ENCODE measurements at places on chromosomes 2 and 18.

DNA sequence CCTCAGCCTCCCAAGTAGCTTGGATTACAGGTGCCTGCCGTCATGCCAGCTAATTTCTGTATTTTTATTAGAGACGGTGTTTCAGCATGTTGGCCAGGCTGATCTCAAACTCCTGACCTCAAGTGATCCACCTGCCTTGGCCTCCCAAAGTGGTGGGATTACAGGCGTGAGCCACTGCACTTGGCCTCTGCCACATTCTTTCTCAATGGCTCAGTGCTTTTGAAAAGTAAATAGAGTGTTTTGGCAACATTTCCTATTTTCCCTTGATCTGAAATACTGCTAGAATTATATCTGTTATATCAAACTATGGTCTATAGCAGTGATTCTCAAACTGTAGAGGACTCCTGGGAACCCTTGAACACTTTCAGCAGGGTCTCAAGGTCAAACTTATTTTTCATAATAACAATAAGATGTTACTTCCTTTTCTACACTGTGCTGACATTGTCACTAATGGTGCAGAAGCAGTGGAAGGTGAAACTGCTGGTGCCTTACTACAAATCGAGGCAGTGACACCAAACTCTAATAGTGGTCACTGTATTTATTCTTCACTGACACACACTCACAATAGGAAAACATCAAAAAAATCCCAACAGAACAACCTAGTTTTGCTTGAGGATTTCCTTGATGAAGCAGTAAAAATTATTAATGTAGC lies 10.6 kb downstream of the DAW1 start:
- no peak for DNase-seq

GRCh38 chr2:82657106-82657505 lies 1802.0 kb downstream of the SUCLG1 start:
- DNase-seq: no peak

DNA sequence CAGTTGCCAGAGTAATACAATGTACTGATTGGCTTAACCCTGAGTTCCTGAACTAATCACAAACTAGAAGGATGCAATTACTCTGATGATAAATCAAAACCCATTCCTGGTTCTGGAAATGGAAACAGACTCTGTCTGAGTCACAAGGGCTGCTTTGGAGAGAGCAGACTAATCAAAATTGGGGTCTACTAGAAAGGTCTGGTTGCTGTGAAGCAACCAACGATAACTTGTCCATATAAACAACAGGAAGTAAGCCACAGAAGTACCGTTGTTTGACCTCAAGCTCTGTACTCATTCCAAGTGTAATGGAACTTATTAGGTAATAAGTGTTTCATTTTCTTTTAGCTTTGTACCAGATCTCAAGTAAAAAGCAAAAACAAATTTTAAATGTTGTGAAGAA lies 49.7 kb downstream of the RASGRP3 start:
- DNase-seq: peak; percentile 62

DNA sequence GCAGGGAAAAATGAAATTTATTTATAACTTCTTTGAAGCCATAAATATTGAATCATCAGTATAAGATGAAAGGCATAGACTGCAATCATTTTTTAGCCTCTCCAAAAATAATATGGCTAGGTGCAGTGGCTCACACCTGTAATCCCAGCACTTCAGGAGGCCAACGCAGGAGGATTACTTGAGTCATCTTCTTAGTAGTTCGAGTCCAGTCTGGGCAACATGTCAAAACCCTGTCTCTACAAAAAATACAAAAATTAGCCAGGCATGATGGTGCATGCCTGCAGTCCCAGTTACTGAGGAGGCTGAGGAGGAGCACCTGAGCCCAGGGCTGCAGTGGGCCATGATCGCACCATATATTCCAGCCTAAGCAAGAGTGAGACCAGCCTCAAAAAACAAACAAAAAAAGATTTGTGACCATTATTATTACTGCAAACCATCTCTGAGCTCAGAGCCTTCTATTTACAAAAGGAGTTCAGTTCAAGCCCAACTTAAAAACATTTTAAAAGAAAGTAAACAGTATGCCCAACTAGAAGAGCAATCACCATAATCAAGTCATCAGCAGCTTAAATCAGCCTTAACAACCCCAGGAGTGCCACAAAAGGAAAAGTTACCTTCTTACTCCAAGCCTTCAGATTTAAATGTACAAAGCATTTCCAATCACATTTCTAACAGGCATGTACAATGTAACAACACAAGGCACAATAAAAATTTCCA lies 37.5 kb downstream of the KCNG3 start:
- DNase-seq: no peak

DNA sequence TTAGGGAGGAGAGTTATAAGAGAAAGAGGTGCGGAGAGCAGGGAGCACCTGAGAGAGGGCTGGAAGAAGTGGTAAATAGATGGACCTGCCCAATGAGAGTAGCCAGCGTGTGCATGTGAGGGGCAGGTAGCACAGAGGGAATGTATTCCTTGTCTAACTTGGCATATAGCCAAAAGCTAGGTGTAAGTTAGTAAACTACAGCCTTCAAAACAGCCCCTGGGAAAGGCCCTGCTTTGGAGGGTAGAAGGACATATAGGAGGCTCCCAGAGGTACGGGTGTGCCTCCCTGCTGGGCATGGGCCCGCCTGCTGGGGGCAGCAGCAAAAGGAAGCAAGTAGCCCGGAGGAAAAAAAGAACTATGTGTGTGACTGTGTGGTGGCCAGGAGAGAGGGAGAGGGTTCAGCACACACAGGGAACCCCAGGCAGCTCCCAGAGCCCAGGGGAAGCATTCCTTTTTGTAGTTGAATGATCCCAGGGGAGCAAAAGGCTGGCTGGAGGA lies 48.0 kb downstream of the TCF7L1 start:
- DNase-seq: no peak

GRCh38 chr2:219569635-219570034 lies 1.7 kb downstream of the OBSL1 start:
- DNase-seq: no peak

GRCh38 chr2:199775267-199775666 lies 75.7 kb downstream of the FTCDNL1 start:
- peak; percentile 2 for DNase-seq

GRCh38 chr2:23510471-23510870 lies 125.5 kb downstream of the KLHL29 start:
- no peak for DNase-seq

DNA sequence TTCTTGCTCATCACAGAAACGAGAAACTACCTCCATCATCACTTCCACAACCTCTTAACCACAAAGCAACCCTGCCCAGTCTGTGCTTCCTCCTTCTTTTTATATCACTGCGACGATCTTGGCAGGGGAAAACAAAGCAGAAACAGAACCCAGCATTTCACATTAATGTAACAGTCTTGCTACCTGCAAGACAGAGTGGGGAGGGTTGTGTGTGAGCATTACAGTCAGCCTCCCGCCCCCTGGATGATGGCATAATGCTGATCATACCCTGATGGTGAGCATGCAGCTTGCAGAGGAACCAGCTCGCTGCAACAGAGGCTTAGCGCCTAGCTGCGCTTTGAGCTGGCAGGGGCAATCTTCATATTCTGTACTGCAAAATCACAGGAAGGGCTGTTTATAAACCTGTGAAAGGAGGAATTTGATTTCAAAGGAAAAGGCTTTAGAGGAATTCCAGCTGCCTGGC lies 376.1 kb downstream of the IRS1 start:
- no peak for DNase-seq

DNA sequence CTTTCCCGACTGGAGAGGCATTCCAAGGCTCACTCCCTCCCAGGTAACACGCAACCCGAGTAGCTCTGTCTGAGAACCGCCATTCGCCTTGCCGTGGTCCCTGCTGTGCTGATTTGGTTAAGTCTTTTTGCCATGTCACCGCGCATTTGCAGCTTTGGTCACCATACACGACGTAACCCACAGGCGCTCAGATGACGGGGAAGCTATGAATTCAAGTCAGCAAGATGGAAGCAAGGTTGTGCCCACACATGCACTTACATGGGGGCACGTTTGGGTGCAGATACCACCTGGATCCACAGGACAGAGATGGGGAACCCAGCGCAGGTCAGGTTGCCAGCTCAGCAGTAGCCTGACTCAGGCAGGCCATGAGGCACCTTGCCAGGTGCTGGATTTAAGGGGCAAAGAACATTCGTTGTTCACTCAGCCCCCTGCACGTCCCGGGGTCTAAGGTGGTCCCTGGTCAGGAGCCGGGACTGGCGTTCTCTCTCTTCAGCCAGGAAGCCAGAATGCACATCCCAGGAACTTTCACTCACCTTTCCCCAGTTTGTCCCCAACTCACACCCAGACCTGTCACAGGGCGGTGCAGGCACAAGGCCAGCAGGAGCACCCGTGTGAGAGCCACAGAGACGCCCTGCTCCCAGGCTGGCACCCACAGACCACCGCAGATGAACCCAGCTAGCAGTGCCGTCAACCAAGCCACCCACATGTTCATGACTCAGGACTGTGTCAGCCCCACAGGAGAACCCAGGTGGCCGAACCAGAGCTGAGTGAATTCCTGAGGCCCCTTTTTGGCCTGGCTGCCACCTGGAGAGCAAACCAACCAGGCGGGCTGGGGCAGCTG lies 19.9 kb downstream of the SNED1 start:
- no peak for DNase-seq

- no peak for DNase-seq
Observed at GRCh38 chr2:201313362-201313761, 43.8 kb downstream of the FLACC1 start.

DNA sequence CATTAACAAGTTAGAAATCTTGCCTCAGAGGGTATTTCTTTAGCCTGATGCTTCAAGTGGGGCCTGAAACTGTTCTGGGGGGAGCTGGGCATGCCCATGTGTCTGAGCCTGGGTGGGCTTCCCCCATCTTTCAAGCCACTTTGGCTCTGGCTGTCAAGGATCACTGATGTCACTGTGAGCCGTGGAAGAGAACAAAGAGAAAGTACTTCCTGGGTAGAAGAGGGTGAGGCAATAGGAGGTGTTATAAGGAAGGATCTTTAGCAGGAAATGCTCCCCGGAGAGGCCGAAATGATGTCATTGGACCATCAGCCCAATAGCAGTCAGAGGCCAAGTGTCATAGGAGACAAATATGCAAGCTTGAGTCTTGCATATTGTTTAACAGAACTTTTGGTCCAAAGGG lies 228.4 kb upstream of the MEX3C start:
- DNase-seq: no peak

DNA sequence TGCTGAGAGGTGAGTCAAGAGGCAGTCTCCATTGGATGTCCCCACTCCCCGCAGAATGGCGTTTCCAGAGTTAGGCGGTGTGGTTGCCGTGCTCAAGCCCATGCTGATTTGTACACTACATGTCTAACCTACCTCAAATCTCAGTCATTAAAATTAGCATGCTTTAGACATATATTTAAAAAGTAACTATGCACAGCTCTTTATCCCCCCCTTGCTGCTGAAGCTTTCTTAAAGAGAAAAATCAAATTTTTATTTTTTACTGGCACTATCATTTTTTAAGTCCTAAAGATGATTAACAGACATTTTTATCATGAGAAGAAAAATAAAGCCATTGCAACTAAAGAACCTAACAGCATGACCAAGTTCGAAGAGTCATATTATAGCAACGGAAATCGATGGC lies 42.9 kb downstream of the BOLA3 start:
- peak; percentile 20 for DNase-seq
